ENCODE measurements at places on chromosomes 7 and 10.

DNA sequence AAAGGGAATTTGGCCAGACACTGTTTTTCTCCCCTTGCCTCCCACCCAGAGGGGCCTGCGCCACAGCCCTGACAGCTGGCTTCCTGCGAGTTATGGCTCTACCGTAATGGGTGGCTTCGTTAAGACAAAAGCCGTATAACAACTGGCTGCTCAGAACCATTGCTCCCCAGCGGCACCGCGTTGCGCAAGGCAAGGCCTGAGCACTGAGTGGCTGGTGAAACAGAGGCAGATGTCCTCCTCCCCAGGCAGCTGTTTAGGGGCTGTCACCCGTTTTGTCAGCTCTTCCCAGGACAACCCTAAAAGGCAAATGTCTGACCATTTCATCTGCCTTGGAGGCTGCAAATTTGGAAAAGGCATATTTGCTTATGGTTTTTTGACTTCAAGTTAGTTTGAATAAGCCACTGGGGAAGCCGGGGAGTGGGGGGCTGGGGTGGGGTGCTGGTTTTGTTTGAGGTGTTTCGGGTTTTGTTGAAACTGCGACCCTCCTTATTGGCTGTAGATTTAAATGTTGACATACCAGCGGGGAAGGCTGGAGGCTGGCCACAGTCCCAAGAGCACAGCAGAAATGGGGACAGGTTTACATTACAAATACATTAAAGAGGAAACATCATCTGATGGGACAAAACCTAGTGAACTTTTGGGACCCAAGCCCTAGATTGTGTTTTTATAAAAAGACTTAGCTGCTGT is 681 bp upstream of the SPOCK2 start:
- no peak for DNase-seq

DNA sequence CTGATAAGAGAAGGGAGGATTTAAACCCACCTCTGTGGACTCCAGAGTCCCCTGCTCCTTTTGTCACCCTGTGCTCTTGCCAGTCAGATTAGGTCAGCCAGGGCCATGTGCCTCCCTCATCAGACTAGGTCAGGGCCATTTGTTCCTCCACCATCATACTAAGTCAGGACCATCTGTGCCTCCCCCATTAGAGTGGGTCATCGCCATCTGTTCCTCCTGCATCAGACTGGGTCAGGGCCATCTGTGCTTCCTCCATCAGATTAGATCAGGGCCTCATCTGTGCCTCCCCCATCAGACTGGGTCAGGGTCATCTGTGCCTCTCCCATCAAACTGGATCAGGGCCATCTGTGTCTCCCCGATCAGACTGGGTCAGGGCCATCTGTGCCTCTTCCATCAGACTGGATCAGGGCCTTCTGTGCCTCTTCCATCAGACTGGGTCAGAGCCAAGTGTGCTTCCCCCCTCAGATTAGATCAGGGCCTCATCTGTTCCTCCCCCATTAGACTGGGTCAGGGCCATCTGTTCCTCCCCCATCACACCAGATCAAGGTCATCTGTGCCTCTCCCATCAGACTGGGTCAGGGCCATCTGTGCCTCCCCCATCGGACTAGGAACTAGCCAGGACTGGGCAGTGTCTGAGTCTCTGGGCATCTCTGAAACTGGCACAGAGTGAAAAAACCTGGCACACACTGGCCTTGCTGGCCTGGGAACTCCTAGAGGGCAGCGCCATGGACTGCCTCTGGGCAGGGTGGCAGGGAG is 11.5 kb downstream of the MYL10 start:
- DNase-seq = no peak

DNA sequence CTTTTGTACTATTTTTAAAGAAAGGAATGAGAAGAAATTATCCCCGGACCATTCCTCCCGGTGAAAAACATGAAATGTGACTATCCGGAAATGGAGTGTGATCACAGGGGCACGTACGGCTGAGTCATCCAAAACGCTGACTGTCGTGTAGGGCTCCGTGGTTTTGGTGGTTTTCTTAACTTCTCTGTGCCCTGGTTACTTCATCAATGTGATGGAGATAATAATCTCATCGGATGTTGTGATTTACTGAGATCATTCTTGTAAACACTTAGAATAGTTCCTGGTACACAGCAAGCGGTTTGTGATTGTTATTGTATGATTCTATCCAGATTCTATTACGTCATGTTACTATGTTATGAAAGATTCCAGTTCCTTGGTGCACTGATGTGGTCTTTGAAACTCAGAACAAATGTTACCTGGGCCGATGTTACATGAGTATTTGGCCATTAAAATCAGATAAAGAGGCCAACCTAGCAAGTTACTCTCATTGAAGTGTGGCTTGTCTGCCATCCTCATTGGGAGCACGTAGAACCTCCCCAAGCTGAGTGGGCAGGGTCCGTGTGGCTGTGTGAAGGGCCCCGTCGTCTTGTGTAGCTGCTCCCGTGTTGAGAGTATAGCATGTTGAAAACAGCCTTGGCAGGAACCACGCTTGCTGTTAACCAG is 99.5 kb downstream of the CAMK1D start:
- DNase-seq = peak; percentile 38

DNA sequence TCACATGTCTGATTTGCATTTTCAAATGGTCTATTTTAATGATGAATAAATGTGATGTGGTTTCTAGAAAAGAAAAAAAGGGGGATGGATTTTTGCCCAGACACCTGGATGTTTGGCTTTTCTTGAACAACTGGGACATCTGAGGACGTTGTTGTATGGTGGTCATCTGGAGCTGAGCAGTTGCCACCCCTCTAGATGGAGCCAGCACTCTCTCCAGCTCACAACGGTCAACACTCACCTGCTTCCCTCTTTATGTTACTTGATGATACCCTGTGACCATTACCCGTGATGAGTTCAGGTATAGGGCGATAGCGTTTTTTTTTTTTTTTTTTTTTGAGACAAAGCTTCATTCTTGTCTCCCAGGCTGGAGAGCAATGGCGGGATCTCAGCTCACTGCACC is 30.1 kb upstream of the PAXIP1 start:
- DNase-seq = no peak

DNA sequence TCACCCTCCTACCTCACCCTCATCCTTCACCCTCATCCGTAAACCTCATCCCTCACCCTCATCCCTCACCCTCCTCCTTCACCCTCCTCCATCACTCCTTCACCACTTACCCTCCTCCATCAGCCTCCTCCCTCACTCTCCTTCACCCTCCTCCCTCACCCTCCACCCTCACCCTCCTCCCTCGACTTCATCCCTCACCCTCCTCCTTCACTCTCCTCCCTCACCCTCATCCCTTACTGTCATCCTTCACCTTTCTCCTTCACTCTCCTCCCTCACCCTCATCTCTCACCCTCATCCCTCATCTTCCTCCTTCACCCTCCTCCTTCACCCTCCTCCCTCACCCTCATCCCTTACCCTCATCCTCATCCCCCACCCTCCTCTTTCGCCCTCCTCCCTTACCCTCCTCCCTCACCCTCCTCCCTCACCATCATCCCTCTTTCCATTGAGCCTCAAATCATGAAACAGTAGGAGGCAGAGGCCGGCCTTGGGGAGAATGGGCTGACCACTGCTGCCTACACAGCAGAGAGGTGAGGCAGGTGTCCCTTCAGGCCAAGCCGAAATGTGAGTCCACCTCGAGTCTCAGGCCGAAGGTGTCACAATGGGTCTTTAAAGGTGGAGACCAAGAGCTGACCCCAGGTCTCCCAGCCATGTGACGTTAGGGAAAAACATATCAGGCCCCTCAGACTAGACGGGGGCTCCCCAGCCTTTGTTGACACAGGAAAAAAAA is 53.0 kb downstream of the PDGFA start:
- DNase-seq = no peak

DNA sequence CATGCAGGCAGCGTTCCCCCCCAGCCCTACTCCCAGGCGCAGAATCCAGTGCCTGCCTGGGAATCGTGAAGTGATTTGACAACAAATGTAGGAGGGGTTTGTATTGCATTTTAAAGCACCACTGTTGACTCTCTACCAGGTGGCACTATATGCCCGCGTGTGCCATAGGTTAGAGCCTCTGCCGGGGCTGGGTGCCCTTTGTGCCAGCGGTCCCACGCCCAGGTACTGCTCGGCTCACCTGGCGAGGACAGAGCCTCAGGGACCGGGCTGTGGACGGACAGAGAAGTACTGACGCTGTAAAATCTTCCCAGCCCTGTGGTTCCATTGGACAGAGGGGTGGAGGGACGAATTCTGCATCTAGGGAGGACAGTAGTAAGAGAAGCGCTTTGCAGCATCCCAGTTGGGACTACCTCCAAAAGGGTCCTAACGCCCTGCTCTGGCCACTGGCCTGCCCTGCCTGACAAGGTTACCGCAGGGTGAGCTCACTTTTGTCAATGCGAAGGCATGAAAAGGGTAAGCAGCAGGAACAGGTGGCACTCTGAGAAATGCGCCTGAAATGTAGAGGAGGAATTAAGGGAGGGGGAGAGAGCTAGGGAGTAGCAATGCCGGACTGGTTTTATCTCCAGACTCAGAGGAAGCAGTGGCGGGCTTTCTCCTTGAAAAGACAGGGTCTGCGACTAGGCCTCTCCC is 788 bp upstream of the CACNA2D1 start:
- no peak for DNase-seq

- no peak for DNase-seq
Observed at GRCh38 chr10:69641261-69641980, 11.4 kb downstream of the FAM241B start.

- DNase-seq = no peak
Observed at GRCh38 chr7:95330204-95330960, 6.0 kb upstream of the PON1 start.

GRCh38 chr10:13839430-13839990 is 252.7 kb downstream of the PRPF18 start:
- no peak for DNase-seq

DNA sequence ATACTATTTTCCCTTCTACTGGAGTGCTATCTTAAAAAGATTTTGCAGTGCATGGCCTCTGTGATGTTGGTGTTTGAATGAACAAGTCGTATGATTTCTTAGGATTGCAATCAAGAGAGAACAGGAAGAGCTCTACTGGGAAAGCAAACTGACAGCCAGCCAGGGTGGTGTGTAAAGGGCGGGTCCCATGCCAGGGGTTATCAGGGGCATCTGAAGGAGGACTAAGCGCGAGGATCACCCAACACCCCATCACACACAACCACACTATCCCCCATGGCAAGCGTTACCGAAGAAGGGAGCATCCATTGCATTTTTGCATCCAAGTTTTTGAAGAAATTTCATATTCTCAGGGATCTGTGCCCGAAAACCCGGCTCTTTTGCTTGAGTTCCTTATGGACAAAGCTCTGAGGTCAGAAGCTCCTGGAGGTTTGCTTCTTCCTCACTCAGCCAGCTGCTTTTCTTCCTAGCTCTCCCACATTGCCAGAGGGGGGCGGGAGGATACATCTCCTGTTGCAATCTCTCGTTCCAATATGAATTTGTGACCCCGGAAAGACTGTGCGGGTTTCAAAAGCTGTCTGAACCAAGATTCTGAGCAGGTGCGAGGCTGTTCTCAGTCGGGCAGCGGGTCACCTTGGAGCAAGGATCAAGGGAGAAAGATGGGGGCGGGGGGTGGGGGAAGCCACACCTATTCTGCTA is 5.2 kb downstream of the NEUROD6 start:
- no peak for DNase-seq

DNA sequence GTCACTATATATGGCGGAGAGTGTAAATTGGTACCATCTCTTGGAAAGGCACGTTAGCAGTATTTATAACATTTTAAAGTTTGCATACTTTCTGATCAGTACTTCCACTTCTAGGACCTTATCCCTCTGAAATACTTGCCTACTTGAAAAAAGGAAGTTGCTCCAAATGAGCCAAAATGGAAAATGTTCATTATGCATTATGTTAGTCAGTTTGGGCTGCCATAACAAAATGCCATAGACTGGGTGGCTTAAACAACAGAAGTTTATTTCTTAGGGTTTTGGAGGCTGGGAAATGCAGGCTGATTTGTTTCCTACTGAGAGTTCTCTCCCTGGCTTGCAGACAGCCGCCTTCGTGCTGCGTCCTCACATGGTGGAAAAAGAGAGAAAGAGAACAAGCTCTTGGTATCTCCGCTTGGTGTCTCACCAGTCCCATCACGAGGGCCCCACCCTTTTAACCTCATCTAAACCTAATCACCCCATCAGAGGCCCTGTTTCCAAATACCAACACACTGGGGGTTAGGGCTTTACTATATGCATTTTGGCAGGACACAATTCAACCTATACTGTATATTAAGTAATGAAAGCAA is 6.9 kb downstream of the SNX10 start:
- no peak for DNase-seq

- no peak for DNase-seq
Observed at GRCh38 chr10:15518250-15518649, 147.2 kb upstream of the FAM171A1 start.

DNA sequence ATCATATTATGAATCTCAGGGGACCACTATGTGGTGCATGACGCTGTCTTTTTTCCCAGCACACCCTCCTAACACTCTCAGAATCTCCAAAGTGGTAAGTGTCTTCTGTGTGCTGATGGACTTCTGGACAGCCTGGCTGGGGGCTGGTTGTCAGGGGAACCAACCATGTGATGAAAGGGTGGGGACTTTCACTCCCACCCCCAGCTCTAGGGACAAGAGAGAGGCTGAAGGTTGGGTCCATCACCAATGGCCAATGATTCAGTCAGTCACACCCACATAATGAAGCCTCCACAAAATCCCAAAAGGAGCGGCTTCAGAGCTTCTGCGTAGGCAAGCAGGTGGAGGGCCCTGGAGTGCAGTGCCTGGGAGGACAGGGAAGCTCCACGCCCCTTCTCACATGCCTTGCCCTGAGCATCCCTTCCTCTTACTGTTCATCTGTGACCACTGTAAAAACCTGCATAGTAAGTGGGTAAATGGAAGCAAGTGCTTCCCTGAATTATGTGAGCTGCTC is 44.6 kb downstream of the RASGEF1A start:
- DNase-seq = no peak

GRCh38 chr10:43155221-43155620 is 17.0 kb downstream of the CSGALNACT2 start:
- DNase-seq = no peak

DNA sequence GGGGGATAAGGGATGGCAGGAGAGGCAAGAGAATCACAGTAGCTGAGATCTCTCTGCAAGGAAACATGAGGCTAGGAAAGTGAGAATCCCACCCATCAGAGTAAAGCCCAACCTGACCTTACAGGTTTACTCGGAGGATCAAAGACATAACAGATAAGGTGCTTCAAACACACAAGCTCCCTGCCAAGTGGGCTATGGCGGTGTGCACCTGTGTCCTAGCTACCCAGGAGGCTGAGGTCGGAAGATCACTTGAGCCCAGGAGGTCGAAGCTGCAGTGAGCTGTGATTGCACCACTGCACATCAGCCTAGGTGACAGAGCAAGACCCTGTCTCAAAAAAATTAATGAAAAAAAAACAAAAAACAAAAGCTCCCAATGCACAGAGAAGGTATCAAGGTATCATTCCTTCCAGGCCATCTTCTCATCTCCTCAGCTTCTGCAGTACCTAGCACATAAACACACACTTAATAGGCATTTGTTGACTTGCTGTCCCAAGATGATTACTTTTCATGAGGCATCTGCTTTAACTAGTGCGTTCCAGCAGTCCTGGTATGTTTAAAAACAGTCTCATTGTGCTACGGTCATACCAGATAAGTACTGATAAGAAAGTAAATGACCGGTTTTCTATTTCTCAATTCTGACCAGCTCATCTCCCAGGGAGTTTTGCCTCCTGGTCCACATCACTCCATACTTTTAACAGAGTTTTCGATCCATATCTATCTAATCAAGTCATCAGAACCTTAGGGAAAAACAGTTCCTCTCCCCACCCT is 13.3 kb downstream of the GNA12 start:
- no peak for DNase-seq
